MG63 (cell line): ENCODE measurements at places on chromosomes 11 and 22. TPM values are rescaled to one million over a fixed set of nuclear protein-coding genes. Genes with fewer than 3 reads are reported as not detected.

Gene ACCS
- 1.7 and 12.1 TPM in 2 replicates for total RNA-seq

- no peak for DNase-seq
Measured at GRCh38 chr11:134349802-134350355, 18.1 kb downstream of the GLB1L2 start.

GRCh38 chr11:95557376-95557775 lies 232.2 kb downstream of the FAM76B start:
- DNase-seq, result no peak

DNA sequence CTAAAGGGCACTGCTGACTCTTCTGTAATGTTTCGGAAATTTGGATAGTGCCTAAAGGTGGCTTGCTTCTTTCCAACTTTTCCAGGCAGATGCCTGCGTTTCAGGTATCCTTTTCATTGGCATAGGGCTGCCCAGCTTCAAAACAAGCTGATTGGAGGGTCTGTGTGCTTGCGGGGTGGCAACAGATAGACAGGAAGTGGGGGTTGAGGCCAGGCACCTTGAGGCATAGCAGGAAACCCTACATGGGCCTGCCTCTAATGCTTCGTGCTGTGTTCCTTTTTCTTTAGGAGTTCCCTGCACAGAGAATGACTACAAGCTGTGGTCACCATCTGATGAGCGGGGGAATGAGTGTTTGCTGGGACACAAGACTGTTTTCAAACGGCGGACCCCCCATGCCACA lies 92.2 kb upstream of the SORL1-AS1 start:
- no peak for DNase-seq

- DNase-seq, result no peak
Measured at GRCh38 chr22:37431366-37431765, 4.1 kb upstream of the ELFN2 start.
